ENCODE measurements at places on chromosomes 3 and 15.

DNA sequence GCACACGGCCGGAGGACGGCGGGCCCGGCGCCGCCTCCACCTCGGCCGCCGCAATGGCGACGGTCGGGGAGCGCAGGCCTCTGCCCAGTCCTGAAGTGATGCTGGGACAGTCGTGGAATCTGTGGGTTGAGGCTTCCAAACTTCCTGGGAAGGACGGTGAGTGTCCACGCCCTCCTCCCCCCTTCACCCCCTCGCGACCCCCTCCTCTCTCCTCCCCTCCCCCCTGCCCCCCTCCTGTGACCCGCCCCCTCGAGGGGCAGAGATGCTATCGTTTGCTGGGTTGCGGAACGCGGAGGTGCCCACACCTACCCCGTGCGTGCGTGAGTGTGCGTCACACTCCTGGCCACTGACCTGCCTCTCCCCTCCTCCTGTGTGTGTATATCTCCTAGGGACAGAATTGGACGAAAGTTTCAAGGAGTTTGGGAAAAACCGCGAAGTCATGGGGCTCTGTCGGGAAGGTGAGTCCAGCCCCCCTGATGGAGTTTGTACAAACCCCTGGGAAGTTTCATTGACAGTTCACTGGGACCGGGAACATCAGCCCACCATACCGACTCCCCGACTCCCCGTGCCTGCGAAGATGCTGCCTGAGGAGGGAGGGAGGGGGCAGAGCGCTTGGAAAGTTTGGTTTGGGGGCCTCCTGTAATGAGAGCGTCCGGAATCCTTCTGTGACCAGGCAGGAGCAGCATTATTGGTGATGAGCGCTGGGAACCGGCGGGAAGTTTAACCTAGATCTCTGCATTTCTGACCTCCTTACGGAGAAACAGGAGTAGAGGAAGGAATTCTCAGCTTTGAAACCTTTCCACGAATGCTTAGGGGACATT, 795 bp upstream of the SCAANT1 start:
- DNase-seq: peak; percentile 74

DNA sequence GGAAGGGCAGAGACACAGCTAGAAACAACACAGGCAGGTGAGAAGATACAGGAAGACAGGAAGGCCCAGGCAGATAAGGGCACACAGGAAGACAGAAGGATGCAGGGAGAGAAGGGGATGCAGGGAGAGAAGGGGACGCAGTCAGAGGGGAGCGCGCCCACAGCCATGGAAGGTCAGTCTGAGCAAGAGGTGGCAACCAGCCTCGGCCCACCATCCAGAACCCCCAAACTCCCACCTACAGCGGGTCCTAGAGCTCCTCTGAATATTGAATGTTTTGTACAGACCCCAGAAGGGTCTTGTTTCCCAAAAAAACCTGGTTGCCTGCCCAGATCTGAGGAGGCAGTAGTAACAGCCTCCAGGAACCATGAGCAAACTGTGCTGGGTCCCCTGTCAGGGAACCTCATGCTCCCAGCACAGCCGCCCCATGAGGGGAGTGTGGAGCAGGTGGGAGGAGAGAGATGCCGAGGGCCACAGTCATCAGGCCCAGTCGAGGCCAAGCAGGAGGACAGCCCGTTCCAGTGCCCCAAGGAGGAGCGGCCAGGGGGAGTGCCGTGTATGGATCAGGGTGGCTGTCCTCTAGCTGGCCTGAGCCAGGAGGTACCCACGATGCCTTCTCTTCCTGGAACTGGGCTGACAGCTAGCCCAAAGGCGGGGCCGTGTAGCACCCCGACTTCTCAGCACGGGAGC, 27.6 kb upstream of the SLC28A1 start:
- DNase-seq: peak; percentile 55

DNA sequence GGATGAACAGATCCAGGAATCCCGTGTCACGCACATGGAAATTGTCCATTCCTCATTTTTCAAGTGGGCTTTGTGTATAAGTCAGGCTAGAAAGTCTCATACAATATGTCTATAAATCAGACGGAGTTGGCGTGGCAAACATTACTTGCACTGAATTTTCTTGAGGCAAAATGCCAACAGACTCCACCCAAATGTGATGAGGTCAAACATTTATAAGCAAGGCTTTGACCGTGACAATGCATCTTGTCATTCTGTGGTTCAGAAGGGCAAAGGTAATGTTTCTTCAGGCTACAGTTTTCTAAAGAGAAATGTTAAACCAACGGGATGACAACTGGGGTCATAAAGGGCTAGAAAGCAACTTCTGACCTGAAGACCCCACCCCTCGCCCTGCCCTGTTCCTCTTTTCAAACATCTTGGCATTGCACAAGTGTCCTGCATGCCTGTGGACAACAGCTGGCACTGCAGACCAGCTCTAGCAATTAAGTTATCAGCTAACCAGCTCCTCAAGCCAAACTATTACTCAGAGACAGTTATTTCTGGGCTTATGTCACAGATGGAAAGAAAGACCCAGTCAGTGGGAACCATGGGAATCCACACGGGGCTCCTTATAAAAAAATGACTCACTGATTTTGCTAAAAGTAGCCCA, 36.5 kb upstream of the SPTBN5 start:
- DNase-seq: peak; percentile 80

GRCh38 chr3:50676031-50676705, 1.4 kb downstream of the DOCK3 start:
- no peak for DNase-seq

GRCh38 chr3:3771567-3771966, 27.7 kb upstream of the LRRN1 start:
- DNase-seq: no peak

DNA sequence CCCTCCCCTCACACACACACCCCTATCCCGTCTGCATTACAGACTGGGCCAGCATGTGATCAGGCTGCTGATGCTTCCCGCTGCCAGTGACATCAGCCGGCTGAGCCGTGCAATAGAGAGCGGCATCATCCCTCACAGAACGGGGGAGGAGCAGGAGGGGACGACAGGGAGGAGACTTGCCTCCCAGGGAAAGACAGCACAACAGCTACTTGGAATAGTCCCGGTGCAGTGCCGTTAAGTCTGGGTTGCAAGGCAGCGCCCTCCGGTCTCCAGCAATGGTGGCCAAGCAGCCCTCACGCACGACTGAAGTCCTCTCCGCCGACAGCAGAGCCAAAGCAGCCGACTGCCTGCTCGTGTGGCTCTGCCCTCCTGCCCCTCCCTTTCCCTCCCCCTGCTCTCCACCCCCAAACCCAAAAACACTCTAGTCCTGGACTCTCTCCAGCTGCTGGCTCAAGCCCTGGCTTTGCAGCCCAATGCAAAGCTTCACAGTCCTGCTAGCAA, 31.5 kb upstream of the RPS17 start:
- DNase-seq: peak; percentile 52

- no peak for DNase-seq
Measured at GRCh38 chr15:83605111-83605945, 48.6 kb upstream of the ADAMTSL3 start.

GRCh38 chr3:123431658-123432324, 17.1 kb downstream of the ADCY5 start:
- no peak for DNase-seq

DNA sequence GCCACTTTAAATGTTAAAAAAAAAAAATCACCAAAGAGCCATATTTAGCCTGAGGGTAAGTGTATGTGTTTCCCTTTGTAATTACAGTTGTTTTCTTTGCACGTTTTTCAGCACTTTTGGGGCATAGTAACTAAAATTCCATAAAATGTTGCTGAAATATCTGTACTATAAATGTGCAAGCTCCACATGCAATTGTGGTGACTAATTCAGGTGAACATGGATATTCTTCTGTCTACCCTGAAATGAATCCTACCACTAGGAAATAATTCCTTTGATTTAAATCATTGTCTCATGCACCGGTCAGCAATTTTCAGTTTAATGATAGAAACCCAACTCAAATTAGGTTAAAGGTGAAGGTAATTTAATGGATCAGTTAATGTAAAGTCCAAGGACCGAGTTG, 13.1 kb upstream of the TFG start:
- DNase-seq: no peak

DNA sequence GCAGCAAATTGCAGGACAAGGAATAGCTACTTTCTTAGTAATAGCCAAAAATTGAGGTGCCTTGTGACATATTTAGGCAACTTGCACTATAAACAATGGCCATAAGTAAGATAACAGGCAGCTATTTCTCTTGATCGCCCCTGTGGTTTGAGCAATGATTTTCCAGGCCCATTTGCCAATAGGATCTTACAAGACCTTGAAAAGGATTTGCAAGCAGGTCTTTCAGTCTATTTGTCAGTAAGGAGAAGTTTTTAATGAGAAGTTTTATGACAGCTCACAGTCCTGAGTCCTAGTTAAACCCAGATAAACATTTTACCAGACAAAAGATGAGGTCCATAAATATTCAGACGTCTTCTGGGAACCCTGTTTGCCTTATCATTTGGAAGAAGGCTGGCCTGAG, 645.5 kb downstream of the RBMS3 start:
- no peak for DNase-seq

DNA sequence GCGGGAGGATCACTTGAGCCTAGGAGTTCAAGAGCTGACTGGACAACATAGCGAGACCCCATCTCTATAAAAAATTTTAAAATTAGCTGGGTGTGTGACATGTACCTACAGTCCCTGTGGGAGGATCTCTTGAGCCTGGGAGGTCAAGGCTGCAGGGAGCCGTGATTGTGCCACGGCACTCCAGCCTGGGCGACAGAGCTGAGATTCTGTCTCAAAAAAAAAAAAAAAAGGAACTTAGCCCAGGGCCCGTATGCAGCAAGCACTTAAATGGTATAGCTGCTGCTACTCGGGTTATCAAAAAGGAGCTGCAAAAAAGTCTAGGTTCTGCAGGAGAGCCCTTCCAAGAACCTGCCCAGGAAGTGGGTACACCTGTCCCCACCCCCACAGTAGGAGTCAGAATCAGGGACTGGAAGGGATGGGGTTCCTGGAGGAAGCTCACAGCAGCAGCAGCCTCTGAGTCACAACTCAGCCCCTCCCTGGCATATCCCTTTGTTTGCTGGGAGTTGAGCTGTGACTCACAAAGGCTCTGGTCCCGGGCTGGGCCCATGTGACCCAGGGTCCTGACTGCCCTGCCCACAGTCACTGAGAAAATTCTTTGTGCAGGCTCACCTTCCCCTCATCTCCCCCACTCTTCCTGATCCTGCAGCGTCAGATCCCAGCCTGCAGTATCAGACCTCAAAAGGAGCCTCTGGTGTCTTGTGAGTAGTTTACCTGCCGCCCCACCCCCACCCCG, at the start of gene SPATA12:
Gene SPATA12 (plus strand): TSS at position 576 of the 733 bp plus-strand sequence. CDS start 13,031 bp downstream, outside the sequence.
- peak; percentile 52 for DNase-seq

DNA sequence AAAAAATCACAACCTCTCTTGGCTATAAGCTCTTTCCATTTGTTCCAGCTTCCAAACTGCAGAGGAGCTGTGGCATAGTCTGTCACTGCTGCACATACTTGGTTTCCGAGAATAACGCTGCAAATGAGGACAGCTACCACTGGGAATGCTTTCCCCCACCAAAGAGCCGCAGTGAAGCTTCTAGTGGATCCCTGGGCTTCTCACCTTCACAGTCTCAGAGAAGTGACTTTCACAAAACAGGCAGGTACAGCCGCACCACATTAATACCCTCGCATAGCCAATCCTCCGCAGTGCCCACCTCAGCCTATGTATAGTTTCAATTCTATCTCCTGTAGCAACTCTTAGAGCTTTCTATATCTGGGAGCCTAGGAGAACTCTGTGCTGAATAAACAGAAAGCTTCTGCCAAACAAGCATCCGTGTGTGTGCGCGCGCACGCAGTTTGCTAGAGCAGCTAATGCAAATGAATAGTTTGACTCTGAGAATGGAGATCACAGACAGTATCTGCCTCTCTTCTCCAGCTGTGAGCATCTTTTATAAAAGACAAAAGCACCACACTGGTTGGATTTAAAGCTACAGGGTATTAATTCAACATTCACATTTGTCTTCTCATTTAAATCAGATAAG, 81.9 kb upstream of the PLXND1 start:
- DNase-seq: peak; percentile 83

DNA sequence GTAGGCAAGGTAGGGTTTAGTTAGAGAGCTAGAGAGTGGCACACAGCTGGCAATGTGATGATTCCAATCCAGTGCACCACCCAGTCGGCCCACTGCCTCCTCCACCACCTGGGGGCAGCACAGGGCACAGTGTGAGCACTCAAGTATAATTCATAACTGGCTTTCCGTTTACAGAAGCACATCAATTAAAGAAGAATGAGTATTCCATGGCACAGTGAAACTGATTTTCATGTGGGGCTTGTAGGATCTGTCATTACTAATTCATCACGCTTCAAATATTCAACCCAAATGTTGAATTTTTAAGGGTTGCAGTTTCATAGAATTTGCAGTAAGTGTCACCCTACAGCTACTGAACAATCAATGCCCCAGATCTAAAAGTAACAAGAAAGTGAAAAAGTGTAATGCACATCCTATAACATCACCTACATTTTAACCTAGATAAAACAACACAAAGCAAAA, 149.9 kb downstream of the IGSF11 start:
- DNase-seq: peak; percentile 39

DNA sequence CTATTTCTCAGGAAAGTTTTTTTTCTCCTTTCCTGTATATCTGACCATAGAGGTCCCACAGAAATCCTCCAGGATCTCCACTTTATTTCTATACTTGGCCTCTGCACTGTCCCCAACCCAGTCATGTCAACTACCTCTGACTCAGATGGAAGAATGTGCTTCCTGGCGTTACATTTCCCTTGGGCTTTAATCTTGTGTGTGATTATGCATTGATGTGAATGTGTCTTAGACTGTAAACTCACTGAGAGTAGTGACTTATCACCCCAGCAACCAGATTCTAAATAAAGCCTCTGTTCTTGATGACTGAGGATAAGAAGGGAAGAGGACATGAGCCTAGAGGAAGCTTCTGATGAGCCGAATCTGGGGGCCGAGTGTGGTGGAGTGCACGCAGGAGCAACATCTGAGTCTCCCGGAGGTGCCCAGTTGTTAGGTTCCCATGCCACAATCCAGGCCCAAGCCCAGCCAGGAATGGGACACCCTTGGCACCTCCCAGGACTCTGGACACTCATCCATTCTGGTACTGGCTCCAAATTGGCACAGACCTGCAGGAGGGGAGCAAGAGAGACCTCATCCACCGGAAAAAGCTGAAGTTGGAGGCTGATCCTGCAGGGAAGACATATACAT, 32.1 kb upstream of the HEG1 start:
- DNase-seq: no peak

- DNase-seq: no peak
Measured at GRCh38 chr3:110378481-110378880, 693.1 kb upstream of the NECTIN3 start.

GRCh38 chr3:196007744-196008335, 74.0 kb downstream of the TFRC start:
- DNase-seq: no peak

GRCh38 chr3:23966328-23966727, 21.2 kb downstream of the NR1D2 start:
- no peak for DNase-seq

All from heart left ventricle (tissue), 16 donors.